ENCODE measurements at places on chromosomes 7 and 10.

GRCh38 chr7:8201846-8202441 is 60.0 kb downstream of the ICA1 start:
- no peak for DNase-seq

DNA sequence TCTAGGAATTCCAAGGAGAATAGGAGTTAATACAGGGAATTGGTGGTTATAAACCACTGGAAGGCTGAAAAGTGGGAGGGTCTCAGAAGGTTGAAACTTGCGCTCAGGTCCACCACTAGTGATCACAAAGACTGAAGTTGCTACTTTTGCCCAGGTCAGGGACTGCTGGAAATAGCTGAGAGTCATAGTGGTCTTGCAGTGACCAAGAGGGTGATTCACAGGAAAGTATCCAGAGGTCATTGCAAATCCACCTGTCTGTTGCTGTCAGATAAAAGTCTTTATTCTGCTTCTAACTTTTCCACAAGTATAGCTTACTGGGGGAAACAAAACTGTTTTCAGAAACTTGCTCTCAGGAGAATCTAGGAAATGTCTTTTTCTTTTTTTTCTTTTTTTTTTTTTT is 211.5 kb upstream of the PRSS1 start:
- DNase-seq = no peak

DNA sequence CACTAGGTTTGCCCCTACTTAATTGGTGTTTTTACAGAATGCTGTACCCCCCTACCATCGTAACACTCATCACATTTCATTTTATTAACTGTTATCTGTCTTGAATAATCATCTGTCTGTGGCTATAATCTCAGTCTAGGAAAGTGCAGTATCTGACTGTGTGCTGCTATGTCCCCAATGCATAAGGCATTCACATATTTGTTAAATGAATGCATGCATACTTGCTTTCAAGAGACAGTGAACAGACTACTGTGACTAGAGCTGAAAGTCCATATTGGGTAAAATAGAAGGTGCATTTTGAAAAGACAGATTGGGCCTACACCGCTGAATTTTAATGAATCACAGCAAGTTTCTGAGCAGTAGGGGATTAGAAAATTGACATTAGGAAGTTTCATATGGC is 112.3 kb downstream of the ARHGAP12 start:
- DNase-seq = peak; percentile 95

DNA sequence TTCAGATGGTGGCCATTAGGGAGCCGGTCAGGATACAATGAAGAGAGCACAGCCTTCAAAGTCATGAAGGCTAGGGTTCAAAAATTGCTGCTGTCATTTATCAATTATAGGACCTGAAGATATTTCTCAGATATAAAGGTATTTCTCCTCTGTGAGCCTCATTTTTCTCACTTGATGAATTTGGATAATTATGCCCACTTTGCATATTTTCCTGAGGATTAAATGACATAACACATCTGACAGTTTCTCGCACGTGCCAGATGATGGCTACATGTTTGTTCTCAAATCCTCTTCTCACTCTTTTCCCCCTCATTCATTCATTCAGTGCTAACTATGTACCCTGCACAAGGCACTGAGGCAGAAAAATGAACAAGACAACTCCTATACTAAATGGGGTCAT is 391.6 kb downstream of the INHBA start:
- no peak for DNase-seq

GRCh38 chr7:94289071-94289470 is 105.6 kb upstream of the COL1A2 start:
- peak; percentile 88 for DNase-seq

DNA sequence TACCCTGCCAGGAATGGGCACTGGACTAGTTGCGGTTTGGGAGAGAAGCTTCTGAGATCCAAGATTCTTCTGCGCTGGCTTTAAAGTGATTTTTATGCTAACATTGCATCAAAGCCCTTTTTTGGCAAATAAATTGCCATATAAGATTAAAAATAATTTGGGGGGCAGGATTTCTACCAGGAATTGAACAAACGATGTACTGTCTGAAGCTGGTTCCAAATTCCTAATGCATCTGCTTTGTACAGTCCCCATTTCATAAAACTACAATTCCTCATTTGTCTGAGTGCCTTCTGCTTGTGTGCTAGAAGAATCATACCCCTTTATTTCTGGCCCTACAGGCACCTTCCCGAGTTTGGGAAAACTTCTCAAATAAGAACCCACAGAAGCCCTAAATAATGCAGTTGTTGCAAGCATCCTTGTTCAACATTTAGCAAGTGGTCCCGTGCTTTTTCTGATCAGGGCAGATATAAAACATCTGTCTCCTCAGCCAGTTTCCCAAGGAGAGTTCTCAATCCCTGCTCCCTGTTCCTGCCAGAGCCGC is 349.7 kb downstream of the PTEN start:
- DNase-seq = no peak

DNA sequence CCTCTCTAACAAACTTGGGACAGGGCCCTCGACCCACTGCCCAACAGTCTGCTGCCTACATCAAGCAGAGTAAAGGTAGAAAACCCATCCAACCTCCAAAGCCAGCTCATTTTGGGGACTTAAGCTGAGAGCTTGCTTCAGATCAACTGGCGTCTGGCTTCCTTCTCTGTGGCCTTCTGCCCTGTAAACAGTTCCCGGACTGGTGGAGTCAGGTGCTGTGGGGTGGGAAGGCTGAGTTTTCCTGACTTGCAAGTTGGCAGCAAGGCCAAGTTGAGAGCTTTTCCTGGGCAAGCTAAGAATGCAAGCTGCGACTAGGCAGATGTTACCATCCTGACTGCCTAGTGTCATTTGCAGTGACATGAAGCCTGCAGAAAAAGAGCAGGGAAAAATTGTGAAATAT is 3.7 kb downstream of the GALNT17 start:
- no peak for DNase-seq

- no peak for DNase-seq
Observed at GRCh38 chr10:101020427-101021075, 10.4 kb downstream of the PDZD7 start.

DNA sequence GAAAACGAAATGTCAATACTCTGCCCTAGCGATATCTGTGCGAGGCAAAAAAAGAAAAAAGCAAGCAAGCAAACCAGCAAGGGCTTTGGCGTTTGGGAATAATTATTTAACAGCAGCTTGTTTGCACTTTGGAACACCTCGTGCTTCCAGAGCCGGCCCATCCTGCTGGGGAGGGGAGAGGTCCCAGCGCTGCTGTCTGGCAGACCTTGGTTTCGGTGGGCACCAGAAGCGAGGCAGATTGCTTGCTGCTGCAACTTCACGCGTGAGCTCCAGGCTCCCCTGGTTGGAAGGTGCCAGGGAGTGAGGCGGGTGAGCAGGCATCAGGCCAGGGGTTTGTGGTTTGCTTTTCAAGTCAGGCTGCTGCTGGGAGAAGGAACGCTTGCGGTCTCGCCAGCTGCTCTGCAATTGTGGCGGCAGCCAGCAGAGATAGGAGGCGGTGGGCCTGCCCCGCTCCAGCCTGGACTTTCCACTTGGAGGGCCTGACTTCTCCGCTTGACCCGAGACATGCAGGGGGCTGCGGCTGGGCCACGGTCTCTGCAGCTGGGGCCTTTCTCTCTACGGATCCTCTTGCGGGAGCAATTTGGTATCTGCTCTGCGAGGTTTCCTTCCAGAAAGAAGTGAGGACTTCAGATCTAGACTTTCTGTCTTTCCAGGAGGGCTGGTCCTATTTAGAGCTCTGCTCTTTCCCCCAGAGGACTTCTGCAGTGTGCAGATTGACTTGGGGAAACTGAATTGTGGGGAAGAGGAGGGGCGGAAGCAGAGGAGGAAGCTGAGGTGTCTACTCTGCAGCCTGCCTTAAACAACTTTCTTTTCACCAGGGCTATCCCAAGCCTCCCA is 131.4 kb downstream of the PRPF18 start:
- DNase-seq = peak; percentile 93

DNA sequence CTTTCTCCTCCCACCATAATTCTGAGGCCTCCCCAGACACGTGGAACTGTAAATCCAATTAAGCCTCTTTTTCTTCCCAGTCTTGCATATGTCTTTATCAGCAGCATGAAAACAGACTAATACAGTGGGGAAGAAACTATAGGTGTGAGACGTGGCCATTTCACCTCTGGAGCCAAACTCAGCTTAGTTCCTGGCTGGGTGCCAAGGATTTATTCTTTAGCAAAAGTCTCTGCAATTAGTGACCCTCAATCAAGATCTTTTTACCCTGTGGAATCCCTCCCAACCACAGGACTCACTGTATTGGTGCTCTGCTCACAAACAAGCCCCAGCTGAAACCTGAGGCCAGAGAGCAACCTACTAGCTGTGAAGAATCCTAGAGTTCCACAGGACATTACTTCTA is 28.1 kb upstream of the SFTPD start:
- no peak for DNase-seq

DNA sequence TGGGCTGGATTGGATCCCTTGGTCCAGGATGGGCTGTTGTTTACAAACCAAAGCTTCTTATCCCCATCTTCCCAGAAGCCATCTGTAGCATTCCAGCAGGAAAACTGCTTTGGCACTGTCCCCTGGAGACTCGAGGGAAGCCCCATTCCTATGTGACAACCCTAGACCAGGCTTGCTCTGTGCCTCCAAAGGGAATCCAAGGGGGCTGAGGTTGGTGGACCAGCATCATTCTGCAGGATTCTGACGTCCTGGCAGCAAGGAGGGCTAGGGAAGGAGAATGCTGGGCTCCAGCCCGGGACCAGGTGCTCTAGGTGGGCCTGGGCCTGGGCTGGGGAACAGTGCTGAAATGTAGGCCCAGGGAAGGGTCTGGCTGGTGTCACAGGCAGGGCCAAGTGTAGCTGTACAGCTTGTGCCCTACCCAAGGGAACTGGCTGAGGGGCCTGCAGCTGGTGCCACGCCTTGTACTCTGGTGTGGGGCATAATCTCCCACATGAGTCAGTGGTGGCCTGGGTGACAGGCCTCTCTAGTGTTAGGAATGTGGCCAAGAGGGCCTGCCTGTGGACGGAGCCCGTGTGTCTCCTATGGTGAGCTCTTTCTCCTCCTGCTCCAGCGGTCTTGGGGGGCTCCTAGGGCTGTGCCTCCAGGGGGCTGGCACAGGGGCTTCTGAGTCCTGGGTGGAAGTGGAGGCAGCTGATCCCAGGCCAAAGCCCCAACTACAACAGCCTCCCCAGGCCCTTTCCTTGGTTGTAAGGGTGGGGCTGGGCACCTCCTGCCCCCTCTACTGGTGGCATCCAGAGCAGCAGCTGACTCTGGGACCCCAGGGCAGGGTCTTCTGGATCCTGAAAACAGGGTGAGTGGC is 25.2 kb downstream of the TRIM8 start:
- no peak for DNase-seq

- DNase-seq = no peak
Observed at GRCh38 chr7:107069457-107069856, 25.0 kb downstream of the PRKAR2B start.

- no peak for DNase-seq
Observed at GRCh38 chr7:26237035-26237807, 35.7 kb downstream of the CBX3 start.

All from fibroblast of skin of abdomen (primary cell).